ENCODE measurements at places on chromosomes 6 and 20. TPM values are rescaled to one million over a fixed set of nuclear protein-coding genes. Genes with fewer than 3 reads are reported as not detected.

The TPD52L1 gene
- polyA plus RNA-seq: 14.3 TPM

The SLA2 gene
- polyA plus RNA-seq: 0.17 TPM

DNA sequence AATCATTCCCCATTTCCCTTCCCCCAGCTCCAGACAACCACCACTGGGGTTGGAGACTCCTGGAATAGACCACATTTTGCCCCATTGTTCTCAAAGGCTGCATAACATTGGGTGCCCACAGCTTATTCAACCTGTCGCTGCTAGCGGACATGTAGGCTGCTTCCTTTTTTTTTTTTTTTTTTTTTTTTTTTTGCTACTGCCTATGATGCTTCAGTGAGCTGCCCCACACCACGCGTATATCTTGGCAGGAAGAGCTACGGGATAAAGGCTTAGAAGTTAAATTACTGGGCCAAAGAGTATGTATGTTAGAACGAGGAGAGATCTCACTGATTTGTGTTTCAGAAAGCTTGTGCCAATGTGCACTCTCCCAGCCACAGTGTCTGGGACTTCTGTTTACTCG lies 7.0 kb downstream of the LBP start:
- H3K4me1 ChIP-seq: peaks cover 7% of the 10 kb centered on the region
- H3K4me3 ChIP-seq: no peak overlapping the region
- H3K27ac ChIP-seq: no peak overlapping the region
- no peak for DNase-seq
- H3K36me3 ChIP-seq: no peaks in the 10 kb centered on the region

DNA sequence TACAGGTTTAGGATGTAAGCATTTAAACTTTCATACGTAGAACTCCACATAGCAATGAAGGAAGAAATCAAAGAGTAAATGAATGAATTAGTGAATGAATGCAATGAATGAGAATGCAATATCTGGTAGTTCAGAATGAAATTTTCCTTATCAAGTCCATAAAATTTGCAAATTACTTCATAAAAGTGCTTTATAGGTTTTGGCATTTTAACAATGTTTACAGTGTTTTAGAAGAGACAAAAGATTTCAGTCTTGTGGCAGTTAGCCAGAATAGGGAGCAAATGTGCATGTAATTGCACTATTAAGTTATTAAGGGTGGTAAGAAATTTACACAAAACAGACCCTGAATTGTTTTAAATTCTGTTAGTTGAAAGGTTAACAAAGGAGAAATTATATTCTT lies 739.4 kb upstream of the FLRT3 start:
- no peaks in the 10 kb centered on the region for H3K27me3 ChIP-seq
- H3K36me3 ChIP-seq: no peaks in the 10 kb centered on the region
- H3K4me1 ChIP-seq: peaks cover 3% of the 10 kb centered on the region
- DNase-seq: no peak
- no peak overlapping the region for H3K4me3 ChIP-seq
- H3K27ac ChIP-seq: no peak overlapping the region

DNA sequence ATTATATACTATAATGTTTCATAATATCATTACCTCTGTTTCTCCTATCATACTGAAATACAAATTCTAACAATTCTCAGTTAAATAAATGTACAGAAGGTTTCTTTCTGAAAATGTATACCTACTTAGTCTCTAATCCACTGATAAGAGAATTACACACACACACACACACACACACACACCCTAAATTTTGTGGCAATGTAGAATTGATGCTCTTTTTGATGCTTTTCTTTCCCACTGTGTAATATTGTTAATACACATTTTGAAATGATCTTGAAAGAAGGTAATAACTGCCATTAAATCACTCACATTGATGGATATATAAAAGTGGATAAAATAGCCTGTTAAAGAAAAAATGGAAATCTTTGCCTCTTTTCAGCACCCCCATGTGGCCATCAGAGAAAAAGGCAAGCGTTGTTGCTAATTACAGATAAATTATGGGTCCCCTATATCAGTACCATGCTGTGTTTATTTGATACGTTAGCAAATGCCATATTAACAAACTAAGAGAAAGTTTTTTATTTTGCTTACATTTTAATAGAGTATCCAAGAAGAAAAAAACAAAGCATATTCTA lies 76.6 kb upstream of the VGLL2 start:
- no peak for DNase-seq
- no peaks in the 10 kb centered on the region for H3K27me3 ChIP-seq
- no peaks in the 10 kb centered on the region for H3K4me1 ChIP-seq
- H3K27ac ChIP-seq: no peak overlapping the region

DNA sequence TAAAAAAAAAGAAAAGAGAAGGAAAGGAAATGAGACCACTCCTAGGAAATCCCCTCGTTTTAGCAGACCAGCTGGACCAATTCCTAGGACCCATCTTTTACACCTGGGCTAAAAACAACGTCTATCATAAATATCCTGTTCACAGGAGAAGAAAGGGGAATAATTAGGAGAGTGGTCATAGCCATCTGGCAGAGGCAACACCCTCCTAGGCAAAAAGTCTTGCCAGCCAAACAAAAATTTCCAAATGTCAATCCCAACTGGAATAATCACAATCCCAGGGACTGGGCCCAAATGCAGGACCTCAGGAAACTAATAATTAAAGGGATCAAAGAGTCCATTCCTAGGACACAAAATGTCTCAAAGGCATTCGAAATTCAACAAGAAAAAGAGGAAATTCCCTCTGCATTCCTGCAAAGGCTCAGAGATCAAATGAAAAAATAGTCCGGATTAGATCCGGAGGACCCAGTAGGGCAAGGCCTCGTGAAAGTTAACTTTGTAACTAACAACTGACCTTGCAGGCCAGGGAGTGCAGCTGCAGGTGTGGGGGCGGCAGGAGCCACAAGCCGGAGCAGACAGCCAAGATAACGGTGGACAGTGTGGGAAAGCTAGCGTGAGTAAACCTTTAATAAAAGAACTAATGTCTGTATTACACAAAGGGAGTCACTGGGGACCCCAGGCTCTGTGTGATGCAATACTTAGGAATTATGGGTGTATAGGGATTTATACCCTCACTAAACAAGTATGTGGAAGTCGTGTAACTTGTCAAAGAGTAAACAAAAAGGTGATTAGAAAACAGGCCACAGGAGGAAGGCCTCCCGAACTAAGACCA lies 11.7 kb downstream of the LCA5 start:
- H3K4me1 ChIP-seq: peaks cover 3% of the 10 kb centered on the region
- no peaks in the 10 kb centered on the region for H3K36me3 ChIP-seq
- no peaks in the 10 kb centered on the region for H3K27me3 ChIP-seq
- DNase-seq: no peak
- H3K27ac ChIP-seq: no peak overlapping the region

DNA sequence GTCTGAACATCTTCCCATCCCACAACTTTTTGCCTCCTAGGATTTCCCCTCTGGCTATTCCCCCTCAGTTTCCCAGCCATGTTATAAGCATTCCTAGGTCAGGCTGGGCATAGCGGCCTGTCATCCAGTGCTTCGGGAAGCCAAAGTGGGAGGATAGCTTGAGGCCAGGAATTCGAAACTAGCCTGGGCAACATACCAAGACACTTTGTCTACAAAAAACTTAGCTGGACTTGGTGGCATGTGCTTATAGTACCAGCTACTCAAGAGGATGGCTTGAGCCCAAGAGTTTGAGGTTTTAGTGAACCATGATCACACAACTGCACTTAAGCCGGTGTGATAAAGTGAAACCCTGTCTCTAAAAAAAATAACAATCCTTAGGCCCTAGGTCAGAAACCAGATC lies 447.4 kb downstream of the KIF16B start:
- H3K27me3 ChIP-seq: no peaks in the 10 kb centered on the region
- no peaks in the 10 kb centered on the region for H3K36me3 ChIP-seq
- no peak overlapping the region for H3K4me3 ChIP-seq
- no peak overlapping the region for H3K27ac ChIP-seq
- no peaks in the 10 kb centered on the region for H3K4me1 ChIP-seq

- DNase-seq: no peak
- H3K27ac ChIP-seq: no peak overlapping the region
- no peaks in the 10 kb centered on the region for H3K36me3 ChIP-seq
- no peaks in the 10 kb centered on the region for H3K27me3 ChIP-seq
- H3K4me3 ChIP-seq: no peak overlapping the region
- H3K4me1 ChIP-seq: no peaks in the 10 kb centered on the region
Measured at GRCh38 chr6:46507426-46507825, 16.2 kb upstream of the RCAN2 start.

DNA sequence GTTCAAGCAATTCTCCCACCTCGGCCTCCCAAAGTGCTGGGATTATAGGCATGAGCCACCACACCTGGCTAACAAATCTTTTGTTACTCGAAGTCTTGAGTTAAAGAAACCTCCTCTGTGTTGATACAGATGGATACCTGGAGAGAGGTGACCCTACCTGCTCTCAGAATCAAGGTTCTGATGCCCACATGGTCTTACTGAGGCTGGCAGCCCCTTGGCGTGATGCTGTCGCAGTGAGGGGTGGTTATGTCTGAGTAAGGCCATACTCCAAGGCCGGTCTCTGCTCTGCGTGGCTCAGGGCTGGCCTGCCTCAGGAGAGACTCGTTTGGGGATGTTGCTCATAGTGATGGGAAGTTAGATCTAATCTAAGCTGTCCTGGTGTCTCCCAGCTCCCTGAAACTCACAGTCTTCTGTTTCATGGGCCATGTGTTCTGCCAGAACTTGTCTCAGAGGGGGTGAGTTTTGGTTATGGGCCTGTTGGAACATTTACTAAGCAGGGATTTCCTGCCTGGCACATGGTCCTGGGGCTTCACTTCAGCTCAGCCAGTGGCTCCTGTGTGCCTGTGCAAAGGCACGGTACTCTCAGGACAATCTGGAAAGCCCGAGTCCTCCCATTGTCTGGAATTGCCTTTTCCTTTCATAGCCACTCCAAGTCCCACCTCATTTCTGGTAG lies 17.5 kb upstream of the TRAF3IP2 start:
- H3K27me3 ChIP-seq: no peaks in the 10 kb centered on the region
- H3K4me1 ChIP-seq: no peaks in the 10 kb centered on the region
- H3K27ac ChIP-seq: no peak overlapping the region
- DNase-seq: no peak

DNA sequence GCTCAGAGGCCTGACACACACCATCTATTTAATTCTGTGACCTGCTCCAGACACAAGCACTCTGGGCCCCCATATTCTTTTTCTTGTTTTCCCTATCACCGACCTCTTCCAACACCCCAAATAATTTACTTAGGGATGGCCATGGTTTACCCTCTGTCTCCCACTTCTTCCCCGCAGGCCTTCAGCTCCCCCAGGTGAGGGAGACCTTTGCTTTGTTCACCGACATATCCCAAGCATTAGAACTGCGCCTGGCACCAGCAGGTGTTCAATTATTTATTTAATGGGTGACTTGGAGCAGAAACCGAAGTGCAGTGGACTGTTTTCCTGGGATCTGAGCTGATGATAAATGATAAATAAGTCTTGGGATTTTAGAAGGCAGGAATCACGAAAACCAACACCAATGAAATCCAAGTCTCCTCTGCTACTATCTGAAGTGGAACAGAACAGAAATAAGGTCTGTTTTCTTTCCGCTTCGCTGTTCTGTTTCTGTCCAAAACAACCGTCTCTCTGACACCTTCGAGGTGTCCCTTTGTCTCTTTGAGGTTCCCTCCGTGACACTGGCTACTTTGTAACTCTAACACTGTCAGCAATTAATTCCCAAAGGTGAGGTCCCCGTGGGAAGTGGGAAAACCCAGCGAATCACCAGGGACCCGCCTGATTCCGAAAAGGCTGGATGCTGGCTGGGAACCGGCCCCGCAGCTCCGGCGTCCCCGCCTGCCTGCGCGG lies 1.1 kb upstream of the RIN2 start:
- H3K27me3 ChIP-seq: peaks cover 16% of the 10 kb centered on the region
- peaks cover 4% of the 10 kb centered on the region for H3K4me1 ChIP-seq
- DNase-seq: no peak
- H3K36me3 ChIP-seq: no peaks in the 10 kb centered on the region
- peak overlapping the region; percentile 89 for H3K4me3 ChIP-seq
- no peak overlapping the region for H3K27ac ChIP-seq

GRCh38 chr20:59147586-59147985 lies 16.0 kb upstream of the ZNF831 start:
- H3K4me1 ChIP-seq: no peaks in the 10 kb centered on the region
- no peak for DNase-seq
- no peaks in the 10 kb centered on the region for H3K36me3 ChIP-seq
- no peak overlapping the region for H3K4me3 ChIP-seq
- H3K27me3 ChIP-seq: no peaks in the 10 kb centered on the region
- H3K27ac ChIP-seq: no peak overlapping the region

GRCh38 chr20:10385850-10386544 lies 48.0 kb downstream of the MKKS start:
- H3K27me3 ChIP-seq: no peaks in the 10 kb centered on the region
- no peak overlapping the region for H3K27ac ChIP-seq
- H3K36me3 ChIP-seq: no peaks in the 10 kb centered on the region
- no peaks in the 10 kb centered on the region for H3K4me1 ChIP-seq
- no peak overlapping the region for H3K4me3 ChIP-seq
- DNase-seq: no peak

- DNase-seq: no peak
- H3K27ac ChIP-seq: no peak overlapping the region
- H3K4me3 ChIP-seq: no peak overlapping the region
- H3K36me3 ChIP-seq: no peaks in the 10 kb centered on the region
- no peaks in the 10 kb centered on the region for H3K27me3 ChIP-seq
- H3K4me1 ChIP-seq: no peaks in the 10 kb centered on the region
Measured at GRCh38 chr6:9862603-9863167, 552.2 kb downstream of the TFAP2A start.

DNA sequence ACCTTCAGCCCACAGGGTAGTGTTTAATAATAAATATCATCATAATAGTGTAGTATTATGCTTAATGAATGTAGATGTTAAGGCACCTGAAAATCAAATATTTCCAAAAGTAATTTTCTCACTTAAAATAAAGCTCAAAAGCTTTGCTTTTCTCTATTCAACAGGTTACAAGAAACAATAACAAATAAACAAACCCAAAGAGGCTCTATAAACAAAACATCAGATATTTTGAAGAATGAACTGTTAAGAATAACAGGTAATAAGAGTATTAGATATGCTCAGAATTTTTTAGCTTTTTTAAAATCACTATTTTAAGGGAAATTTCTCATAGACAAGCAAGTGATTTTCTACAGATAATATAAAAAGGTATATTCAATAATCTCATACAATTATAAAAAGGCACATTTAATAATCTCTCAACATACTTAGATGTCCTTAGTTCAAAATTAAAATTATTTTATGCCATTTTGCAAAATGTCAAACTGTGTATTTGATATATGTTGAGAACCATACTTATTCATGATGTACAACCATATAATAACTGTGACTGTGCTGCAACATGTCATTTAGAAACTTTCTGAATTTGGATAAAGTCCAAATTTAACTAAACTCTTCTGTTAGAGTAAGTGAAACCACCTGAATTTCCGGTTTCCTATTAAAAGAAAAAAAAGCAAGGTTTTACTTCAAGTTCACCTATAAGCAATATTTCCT lies 35.8 kb downstream of the PHIP start:
- no peak overlapping the region for H3K27ac ChIP-seq
- H3K4me3 ChIP-seq: no peak overlapping the region
- peaks cover 6% of the 10 kb centered on the region for H3K36me3 ChIP-seq
- DNase-seq: no peak
- H3K4me1 ChIP-seq: no peaks in the 10 kb centered on the region

Data from H1 (cell line).